Erythroblast (primary cell): ENCODE measurements at places on chromosomes 11 and 22.

DNA sequence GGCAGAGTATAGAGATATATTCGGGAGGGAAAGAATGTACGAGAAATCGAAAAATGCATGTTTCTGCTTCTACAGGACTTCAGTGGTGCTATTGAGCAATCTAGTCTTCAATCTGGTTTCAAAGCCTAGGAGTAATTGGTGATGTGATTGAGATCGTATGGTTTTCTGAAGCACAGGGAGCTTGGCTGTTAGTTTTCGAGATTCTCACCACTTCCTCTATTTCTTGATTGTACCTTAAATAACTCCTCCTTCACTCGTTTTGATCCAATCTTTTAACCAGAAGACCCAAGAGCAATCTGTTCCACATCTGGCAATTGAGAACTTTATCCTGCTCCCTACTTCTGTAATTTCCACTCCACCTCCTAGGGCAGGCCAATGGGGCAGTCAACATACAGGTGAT lies 518 bp downstream of the CCDC179 start:
- no peak for DNase-seq

DNA sequence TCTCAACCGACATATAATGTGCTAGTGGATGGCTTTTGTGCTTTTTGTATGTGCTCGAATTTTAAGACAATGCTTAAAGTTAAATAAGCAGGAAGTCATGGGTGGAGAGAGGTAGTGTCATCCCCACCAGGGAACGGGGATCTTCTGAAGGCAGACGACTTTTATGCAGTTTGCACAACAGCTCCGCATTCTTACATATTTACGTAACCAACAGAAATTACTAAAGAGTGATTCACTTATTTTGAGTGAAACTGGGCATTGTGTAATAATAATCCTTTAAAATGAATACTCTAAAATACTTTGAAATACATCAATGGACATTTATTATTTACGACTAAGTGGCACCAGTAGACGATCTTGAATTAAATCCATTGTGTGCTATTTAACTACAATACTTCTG lies 305.1 kb downstream of the CNTN5 start:
- DNase-seq: no peak

DNA sequence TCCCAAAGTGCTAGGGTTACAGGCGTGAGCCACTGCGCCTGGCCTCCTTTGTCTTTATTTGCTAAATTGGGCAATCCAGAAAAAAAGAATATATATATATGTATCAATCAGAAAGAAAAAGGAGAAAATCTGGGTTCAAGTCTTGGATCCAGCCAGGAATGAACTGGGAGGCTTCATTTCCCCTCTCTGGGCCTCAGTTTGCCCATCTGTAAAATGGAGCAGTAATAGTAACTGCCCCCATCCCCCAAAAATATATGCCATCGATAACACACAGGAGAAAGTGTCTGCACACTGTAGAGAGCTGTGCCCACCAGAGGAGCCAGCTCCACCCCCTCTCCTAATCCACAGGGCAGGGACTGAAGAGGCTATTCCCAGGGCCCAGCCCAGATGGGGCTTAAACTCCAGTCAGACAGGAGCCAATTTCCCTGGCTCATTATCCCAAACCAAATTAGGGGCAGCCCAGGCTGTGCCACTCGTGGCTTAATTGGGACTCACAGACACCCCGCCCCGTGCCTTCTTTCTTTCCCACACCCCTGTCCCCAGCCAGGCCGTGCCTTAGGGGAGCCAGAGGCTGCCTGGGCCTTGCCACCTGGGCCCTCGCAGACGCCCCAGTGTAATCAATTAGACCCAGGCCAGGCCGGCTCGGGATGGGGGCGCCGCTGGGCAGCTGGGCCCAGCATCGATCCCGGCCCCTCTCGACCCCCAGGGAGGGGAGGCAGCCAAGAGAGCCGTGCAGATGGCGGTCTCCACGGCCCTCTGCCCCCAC lies 171.5 kb downstream of the MN1 start:
- no peak for DNase-seq

DNA sequence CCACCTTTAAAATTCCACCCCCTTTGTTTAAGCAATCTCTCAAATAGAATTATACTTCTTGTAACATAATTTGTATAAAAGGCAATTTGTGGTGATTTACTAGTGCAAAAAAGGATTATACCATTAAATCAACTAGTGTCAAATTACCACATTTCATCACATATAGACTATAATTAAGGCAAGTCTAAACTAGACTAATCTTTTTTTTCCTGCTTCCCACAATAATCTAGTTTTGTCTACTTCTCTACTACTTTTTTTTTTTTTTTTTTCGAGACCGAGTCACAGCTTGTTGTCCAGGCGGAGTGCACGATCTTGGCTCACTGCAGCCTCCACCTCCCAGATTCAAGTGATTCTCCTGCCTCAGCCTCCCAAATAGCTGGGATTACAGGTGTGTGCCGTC lies 36.1 kb upstream of the FZD4 start:
- no peak for DNase-seq
